Left ventricle myocardium inferior (tissue), 1 donor: ENCODE measurements at places on chromosomes 5 and 9. TPM values are rescaled to one million over a fixed set of nuclear protein-coding genes. Genes with fewer than 3 reads are reported as not detected.

- peaks cover 75% of the 10 kb centered on the region for H3K36me3 ChIP-seq
- H3K27me3 ChIP-seq = no peaks in the 10 kb centered on the region
- H3K27ac ChIP-seq = no peak overlapping the region
These were observed 70.3 kb downstream of the PHF2 start for GRCh38 chr9:93646640-93647178.

DNA sequence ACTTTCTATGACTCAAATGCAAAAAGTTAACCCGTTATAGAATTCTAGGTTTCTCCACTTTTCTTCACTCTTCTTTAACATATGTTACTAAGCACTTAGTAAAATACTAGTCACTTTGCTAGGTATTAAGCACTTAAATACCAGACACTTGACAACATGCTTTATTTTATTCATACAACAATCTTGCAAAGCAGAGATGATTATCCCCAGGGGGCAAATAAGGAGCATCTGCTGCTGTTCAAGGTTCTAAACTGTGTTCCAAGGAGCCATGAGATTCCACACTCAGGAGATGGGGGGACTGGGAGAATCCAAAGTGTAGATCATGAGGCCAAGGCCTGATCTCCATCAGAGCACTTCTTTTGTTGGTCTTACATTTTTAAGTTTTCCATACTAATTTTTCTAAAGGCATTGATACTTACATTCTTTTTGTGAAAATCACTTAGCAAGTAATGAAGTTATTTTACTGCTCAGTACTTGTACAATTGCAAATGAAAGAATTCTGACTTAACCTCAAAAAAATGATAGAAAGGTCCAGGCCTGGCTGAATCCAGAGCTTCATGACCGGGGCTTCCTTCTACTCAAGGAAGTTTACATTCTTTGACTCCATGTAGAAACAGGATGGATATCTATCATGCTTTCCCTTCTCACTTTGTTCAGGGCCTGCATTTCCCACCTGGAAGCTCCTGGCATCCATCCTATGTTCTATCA is 504.4 kb upstream of the WWC1 start:
- no peaks in the 10 kb centered on the region for H3K36me3 ChIP-seq
- no peaks in the 10 kb centered on the region for H3K27me3 ChIP-seq
- no peaks in the 10 kb centered on the region for H3K4me1 ChIP-seq

Gene CTSV
- 0.14 TPM for total RNA-seq

Gene AK8
- 0.74 TPM for total RNA-seq

Gene SUSD3
- 0.60 TPM for total RNA-seq
